ENCODE measurements at places on chromosomes 16 and 17. TPM values are rescaled to one million over a fixed set of nuclear protein-coding genes. Genes with fewer than 3 reads are reported as not detected.

DNA sequence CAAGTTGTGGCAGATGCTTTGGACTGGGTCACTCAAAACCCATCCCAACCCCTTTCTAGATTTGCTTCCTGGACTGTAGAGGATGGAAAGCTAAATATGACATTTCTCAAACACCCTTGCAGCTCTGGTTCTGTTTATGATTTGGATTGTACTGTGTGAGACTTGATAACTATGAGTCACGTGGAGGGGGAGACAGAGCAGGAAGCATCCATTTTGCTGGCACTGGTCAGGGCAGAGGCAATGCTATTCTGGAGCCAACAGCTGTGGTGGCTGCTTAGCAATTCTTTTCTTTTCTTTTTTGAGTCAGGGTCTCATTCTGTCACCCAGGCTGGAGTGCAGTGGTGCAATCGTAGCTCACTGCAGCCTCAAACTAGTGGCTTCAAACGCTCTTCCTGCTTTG is 13.6 kb upstream of the TERF2 start:
- H3K4me3 ChIP-seq: no peak overlapping the region
- no peaks in the 10 kb centered on the region for H3K27me3 ChIP-seq
- DNase-seq: no peak

DNA sequence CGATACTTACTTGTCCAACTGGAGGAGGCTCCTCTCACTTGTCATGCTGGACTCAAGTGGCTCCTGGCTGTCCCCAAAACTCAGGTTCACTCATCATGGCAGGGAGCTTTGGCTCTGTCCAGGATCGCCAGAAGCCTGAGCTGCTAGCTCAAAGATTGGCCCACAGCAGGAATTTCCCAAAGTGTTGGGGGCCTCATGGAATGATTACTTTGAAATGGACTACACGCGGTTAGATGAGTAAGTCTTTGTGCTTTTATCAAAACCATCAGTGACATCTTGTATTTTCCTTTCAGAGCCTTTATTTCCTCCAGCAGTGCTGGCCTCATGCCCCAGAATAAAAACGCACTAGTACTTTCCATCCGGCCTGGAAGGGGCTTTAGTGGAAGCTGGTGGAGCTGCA is 29.2 kb upstream of the PHB1 start:
- H3K4me1 ChIP-seq: no peaks in the 10 kb centered on the region
- no peak overlapping the region for H3K4me3 ChIP-seq
- H3K27ac ChIP-seq: no peak overlapping the region
- no peaks in the 10 kb centered on the region for H3K36me3 ChIP-seq
- H3K27me3 ChIP-seq: peaks cover 30% of the 10 kb centered on the region
- no peak for DNase-seq

DNA sequence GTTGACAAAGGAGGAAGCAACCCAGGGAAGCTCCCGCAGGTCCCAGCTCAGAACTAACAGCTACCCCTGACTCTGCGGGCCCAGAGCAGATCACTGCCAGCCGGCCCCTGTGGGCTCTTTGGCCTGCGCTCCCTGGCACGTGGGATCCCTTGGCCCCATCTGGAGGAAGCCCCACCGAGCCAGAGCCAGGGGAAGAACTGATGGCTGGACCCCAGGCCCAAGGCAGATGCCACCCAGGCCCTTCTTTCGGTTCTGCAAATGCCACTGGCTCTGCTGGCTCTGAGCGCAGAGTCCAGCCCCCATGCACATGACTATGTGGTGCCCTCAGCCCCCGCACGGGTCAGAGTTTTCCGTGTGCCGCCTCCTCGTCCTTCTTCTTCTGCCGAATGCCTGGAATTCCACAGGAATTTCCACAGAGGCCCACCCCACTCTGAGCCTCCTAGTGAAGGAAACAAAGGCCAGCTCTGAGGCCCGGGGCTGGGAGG is 35.8 kb upstream of the SNN start:
- no peaks in the 10 kb centered on the region for H3K27me3 ChIP-seq
- H3K4me3 ChIP-seq: no peak overlapping the region
- peak; percentile 84 for DNase-seq
- H3K36me3 ChIP-seq: no peaks in the 10 kb centered on the region

Gene JPH3
- total RNA-seq: not detected

DNA sequence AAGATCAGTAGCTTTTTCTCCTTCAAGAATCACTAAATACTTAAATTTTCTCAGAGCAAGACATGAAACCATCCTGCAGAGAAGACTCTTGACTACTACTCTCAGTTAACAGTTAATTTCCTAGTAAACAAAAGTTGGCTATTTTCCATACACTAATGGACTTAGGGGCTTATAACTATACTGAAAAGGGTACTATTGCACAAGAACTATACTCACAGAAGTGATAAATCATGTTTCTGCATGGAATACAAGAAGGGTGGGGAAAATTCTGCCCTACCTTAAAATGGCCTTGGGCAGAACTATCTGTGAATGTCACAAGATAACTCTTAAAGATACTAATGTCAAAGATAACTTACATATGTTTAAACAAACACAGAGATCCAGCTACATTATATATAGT is 12.5 kb downstream of the ZNF652 start:
- H3K27ac ChIP-seq: no peak overlapping the region
- no peaks in the 10 kb centered on the region for H3K4me1 ChIP-seq
- no peak for DNase-seq
- no peaks in the 10 kb centered on the region for H3K36me3 ChIP-seq
- H3K27me3 ChIP-seq: no peaks in the 10 kb centered on the region

DNA sequence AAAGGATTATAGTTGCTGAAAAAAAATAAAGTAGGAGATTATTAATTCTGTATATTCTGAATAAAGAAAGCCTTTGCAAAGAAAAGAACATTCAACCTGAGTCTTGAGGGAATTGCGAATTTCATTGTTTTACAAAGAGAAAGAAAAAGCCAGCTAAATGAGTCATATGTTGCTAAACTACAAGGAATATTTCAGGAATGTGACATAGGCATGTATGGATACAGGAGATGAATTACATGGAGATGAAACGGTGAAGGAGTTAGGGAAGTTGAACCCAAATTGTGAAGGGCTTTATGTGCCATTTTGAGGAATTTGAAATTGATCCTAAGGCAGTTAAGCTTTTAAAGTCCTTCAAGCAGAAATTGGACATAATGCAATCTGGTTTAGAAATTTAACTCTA is 177.3 kb upstream of the RBL2 start:
- no peak overlapping the region for H3K4me3 ChIP-seq
- H3K27ac ChIP-seq: peak overlapping the region; percentile 41
- DNase-seq: no peak
- peaks cover 70% of the 10 kb centered on the region for H3K36me3 ChIP-seq
- peaks cover 10% of the 10 kb centered on the region for H3K4me1 ChIP-seq

Gene CX3CL1
- total RNA-seq: 0.18 TPM

- DNase-seq: no peak
- no peak overlapping the region for H3K4me3 ChIP-seq
- no peak overlapping the region for H3K27ac ChIP-seq
- H3K27me3 ChIP-seq: no peaks in the 10 kb centered on the region
Observed at GRCh38 chr17:8557176-8557806, 73.2 kb downstream of the MYH10 start.

Gene GP1BA
- not detected for total RNA-seq

DNA sequence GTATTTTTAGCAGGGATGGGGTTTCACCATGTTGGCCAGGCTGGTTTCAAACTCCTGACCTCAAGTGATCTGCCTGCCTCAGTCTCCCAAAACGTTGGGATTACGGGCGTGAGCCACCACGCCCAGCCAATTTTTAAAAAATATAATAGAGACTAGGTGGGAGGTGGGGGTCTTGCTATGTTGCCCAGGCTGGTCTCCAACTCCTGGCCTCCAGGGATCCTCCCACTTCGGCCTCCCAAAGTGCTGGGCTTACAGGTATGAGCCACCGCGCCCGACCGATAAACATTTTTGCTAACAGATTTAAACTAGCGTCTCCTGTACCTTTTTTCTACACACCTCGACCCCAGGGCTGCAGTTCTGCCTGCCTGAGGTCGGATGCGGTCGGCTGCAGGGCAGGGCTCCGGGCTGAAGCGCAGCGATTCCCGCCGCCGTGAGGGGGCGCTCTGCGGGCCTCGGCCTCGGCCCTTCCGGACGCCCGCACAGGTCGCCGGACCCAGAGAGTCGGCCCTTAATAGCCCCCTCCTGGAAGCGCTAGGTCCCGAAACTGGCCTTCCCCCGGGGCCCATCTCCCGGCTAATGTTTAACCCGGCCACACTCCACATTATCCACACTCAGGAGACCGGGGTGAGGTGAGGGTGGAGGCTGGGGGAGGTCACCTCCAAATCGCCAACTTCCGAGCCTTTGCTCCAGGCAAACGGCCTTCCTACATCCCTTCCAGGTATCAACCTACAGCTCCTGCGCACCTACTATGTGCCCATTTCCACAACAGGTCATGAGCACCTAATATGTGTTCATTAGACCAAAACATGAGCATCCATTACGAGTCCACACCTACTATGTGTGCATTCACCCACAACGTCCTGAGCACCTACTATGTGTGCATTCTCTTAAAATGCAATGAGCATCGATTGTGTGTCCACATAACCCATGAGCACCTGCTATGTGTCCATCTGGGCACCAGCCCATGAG is 2.0 kb upstream of the GLIS2 start:
- no peak overlapping the region for H3K27ac ChIP-seq
- peaks cover 37% of the 10 kb centered on the region for H3K4me1 ChIP-seq
- no peaks in the 10 kb centered on the region for H3K27me3 ChIP-seq
- no peak overlapping the region for H3K4me3 ChIP-seq
- no peak for DNase-seq

Gene TMEM98
- 118 TPM for total RNA-seq

DNA sequence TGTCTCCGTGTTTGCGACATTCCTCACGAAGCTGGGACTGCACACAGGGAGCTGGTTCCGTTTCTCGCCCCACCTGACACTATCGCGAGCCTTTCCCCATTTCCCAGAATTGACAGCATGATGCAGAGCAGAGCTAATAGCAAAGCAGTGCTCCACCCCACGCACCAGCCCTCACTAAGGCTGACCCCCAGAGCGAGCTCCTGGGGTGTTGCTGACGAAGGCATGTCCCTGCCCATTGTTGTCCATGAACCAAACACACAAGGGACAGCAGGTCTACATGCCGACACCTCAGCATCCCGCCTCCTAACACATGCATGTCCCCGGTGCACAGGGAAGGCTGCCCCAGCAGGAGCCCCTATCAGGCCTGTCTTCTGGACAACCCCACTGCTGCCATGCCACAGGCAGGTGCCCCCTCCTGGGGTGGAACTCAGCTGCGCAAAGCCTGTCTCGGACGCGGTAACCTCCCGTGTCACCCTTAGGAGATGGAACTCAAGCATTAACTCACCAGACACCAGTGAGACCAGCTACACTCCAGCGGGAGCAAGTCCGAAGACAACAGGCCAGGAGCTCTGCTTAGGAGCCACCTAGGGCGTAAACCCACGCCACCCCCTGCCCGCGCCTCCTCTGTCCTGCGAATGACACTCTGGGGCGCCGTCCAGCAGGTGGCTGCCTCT is 16.9 kb upstream of the TRAP1 start:
- H3K27ac ChIP-seq: no peak overlapping the region
- no peak overlapping the region for H3K4me3 ChIP-seq
- H3K4me1 ChIP-seq: peaks cover 7% of the 10 kb centered on the region
- H3K36me3 ChIP-seq: peaks cover 98% of the 10 kb centered on the region
- no peak for DNase-seq

Gene NPIPB8
- total RNA-seq: not detected

Gene NPIPA2
- total RNA-seq: not detected

GRCh38 chr16:2473999-2474876 is 689 bp upstream of the TBC1D24 start:
- H3K27me3 ChIP-seq: 0 out of 2 replicates have a peak, but pooled peaks cover 3% of the 10 kb centered on the region
- H3K4me3 ChIP-seq: peak overlapping the region; percentile 81
- DNase-seq: peak; percentile 79
- peak overlapping the region; percentile 51 for H3K27ac ChIP-seq
- peaks cover 44% of the 10 kb centered on the region for H3K4me1 ChIP-seq

GRCh38 chr17:32689348-32689747 is 187.6 kb downstream of the MYO1D start:
- no peaks in the 10 kb centered on the region for H3K36me3 ChIP-seq
- H3K4me1 ChIP-seq: no peaks in the 10 kb centered on the region
- H3K4me3 ChIP-seq: no peak overlapping the region
- H3K27ac ChIP-seq: no peak overlapping the region
- no peaks in the 10 kb centered on the region for H3K27me3 ChIP-seq
- no peak for DNase-seq

Measured in SJSA1 (cell line).